ENCODE measurements at places on chromosomes 5 and 9.

DNA sequence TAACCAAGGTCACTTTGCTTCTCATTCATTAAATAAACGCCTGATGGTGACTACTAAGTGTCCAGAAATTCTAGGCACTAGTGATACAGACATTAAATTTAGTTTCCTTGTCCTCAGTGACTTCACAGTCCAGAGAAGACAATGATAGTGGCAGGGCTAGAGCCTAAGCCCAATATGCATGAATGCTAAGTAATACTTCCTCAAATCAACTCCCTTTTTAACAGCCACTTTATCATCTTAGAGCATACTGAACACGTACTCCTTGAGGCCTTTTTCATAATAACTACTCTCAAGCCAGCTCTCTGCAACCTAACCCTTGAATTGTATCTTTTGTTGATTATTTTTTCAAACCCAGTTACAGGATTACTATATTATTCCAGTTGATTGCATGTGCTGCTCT, 74.1 kb downstream of the STX17 start:
- no peak for DNase-seq

GRCh38 chr9:4290427-4290837, 9.4 kb downstream of the GLIS3 start:
- no peak for DNase-seq

DNA sequence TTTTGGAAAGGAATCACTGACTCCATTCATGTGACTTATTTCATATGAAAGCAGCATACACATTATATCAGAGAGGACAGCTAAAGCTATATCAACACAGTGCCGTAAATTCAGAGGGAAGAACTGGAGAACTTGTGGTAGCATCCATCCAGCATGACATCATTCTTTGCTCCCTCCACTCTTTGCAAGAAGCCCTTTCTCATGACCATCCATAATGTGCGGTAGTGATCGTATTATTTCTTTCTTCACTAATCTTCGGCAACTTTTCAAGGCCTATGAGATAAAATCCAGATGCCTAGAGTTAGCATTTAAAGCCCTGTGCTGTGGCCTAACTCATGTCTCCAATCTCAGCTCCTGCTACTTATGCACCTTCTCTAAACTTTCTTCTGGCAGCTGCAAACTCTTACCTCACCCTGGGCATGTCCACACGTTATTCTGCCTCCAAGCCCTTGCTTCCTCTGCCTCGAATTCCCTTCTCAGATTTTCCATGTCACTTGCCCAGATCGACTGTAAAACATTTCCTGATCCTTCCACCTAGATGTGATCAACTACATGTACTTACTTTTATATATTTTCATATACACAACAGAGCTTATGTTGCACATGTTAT, 307.3 kb upstream of the SGCD start:
- no peak for DNase-seq

DNA sequence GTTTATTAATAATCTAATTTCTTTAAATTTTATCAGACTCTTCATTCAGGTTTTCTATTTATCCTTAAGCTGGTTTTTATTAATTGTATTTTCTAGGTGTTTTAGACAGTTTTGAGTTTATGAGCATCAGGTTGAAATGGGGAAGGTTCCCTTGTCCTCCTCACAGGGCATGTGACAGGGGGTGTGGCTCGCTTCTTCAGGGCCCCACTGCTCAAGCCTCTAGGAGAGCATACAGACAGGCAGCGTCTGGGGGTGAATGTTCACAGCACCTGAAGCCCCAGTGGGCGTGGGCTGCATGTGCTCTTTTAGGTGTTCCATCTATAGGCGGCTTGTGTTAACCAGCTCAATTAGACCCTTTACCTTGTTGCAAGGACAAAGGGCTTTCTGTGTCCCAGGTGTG, 78.2 kb upstream of the RUFY1 start:
- no peak for DNase-seq

DNA sequence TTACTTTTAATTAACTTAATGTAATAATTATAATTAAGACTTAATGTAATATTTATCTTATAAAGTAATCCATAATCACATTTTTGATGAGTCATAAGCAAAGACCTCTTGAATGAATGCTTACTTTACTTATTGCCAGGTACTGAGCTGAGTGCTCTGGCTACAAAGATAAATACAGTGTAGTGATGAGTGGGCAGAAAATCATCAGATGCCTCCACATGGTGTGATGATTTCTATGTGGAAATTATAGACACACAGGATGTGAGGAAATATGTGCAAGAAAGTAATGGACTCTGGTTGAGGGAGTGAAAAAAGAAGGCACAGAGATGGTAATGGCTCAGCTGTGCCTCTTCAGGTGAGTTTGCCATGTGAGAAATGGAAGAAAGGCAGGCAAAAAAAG, 422.6 kb upstream of the CD180 start:
- DNase-seq = no peak

Data from activated naive CD4-positive, alpha-beta T cell treated with anti-CD3 and anti-CD28 coated beads, Interleukin-2, amount 50 U/mL, for 16 hours (primary cell).